Endothelial cell of coronary artery (primary cell): ENCODE measurements at places on chromosomes 11 and 22. TPM values are rescaled to one million over a fixed set of nuclear protein-coding genes. Genes with fewer than 3 reads are reported as not detected.

Gene MPPED2
- under 0.01 TPM in 1 of 2 replicates, not detected in the other for total RNA-seq

Gene GP1BB
- 0.54 and 1.6 TPM in 2 replicates for total RNA-seq

Gene MYO7A
- total RNA-seq: 0.18 and 0.19 TPM in 2 replicates

Gene CPT1B
- 2.2 and 6.6 TPM in 2 replicates for total RNA-seq

Gene RAB38
- total RNA-seq: 2.0 and 2.7 TPM in 2 replicates

Gene DEFB131B
- total RNA-seq: not detected in 2 replicates

Gene TTC36
- total RNA-seq: 0.45 and 1.2 TPM in 2 replicates

Gene CCDC73
- total RNA-seq: not detected in 2 replicates

Gene C22orf15
- total RNA-seq: 0.63 TPM in 1 of 2 replicates, not detected in the other

Gene IL18
- 5.5 TPM in 1 of 2 replicates, not detected in the other for total RNA-seq

Gene MRGPRX3
- total RNA-seq: 0.09 TPM in 1 of 2 replicates, not detected in the other

Gene MRPL16
- total RNA-seq: 43.5 and 45.6 TPM in 2 replicates

Gene C11orf87
- total RNA-seq: under 0.01 TPM in 1 of 2 replicates, not detected in the other

Gene TRIM6
- 0.81 and 1.2 TPM in 2 replicates for total RNA-seq

Gene MMP13
- not detected in 2 replicates for total RNA-seq
